Suprapubic skin (tissue), 4 donors: ENCODE measurements at places on chromosomes 1 and 21. TPM values are rescaled to one million over a fixed set of nuclear protein-coding genes. Genes with fewer than 3 reads are reported as not detected.

ADAMTS1 gene
- 29.2 TPM for total RNA-seq

EDN2 gene
- total RNA-seq = 8.2 TPM

AMY1C gene
- total RNA-seq = not detected

CGN gene
- total RNA-seq = 62.4 TPM

HORMAD1 gene
- 11.3 TPM for total RNA-seq

CDKN2C gene
- 13.0 TPM for total RNA-seq

RPTN gene
- total RNA-seq = 40.3 TPM

HTR1D gene
- total RNA-seq = not detected

LRRC41 gene
- total RNA-seq = 69.8 TPM

FAM163A gene
- total RNA-seq = 0.29 TPM

KRTAP8-1 gene
- not detected for total RNA-seq

FLG gene
- 734 TPM for total RNA-seq

AIRE gene
- not detected for total RNA-seq

ATP1A4 gene
- total RNA-seq = not detected

LCE1A gene
- 69.4 TPM for total RNA-seq

SNRNP40 gene
- total RNA-seq = 39.3 TPM

CRNN gene
- 0.72 TPM for total RNA-seq

LRRIQ3 gene
- 0.38 TPM for total RNA-seq

ZMYM1 gene
- 15.9 TPM for total RNA-seq

GIPC2 gene
- total RNA-seq = 4.2 TPM
